ENCODE measurements at places on chromosomes 7 and 10. TPM values are rescaled to one million over a fixed set of nuclear protein-coding genes. Genes with fewer than 3 reads are reported as not detected.
A peak's percentile ranks its signal among the peaks of the same experiment; 100 is the strongest.

The PPP1R3A gene
- 41.0 TPM for polyA plus RNA-seq

The SFMBT2 gene
- polyA plus RNA-seq = 7.0 TPM

The CRPPA gene
- 4.4 TPM for polyA plus RNA-seq

The OGDHL gene
- 0.45 TPM for polyA plus RNA-seq

The PRKAR2B gene
- polyA plus RNA-seq = 8.0 TPM

The ATG9B gene
- 1.4 TPM for polyA plus RNA-seq

The KIAA1217 gene
- 44.9 TPM for polyA plus RNA-seq

The EIF5AL1 gene
- polyA plus RNA-seq = 2.9 TPM

The EPHB4 gene
- 38.5 TPM for polyA plus RNA-seq

The LRRC61 gene
- polyA plus RNA-seq = 4.8 TPM

The FBXO24 gene
- polyA plus RNA-seq = 0.74 TPM

The ACTR3C gene
- polyA plus RNA-seq = 3.2 TPM

The MRC1 gene
- 14.1 TPM for polyA plus RNA-seq

The OR6V1 gene
- polyA plus RNA-seq = not detected

The CYP3A5 gene
- 0.67 TPM for polyA plus RNA-seq

DNA sequence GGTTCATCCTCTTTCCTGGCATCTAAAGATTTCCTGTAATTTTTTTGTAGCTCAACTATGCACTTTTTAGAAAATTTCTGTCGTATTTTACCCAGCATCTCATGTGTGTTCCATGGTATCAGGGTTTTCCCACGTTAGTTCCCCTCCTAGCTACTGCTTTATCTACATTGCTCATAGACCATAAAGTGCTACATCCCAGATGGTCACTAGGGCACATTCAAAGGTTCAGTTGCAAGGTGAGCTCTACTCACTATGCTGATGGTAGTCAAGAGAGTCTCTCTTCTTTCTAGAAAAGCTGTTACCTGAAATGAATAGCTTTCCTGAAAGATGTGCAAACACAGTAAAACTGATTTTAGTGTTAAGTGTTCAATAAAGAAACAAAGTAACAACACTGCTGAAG, 33.5 kb downstream of the RELN start:
- DNase-seq = no peak

- peak; percentile 44 for DNase-seq
Observed at GRCh38 chr7:134619627-134620331, 26.9 kb upstream of the BPGM start.

DNA sequence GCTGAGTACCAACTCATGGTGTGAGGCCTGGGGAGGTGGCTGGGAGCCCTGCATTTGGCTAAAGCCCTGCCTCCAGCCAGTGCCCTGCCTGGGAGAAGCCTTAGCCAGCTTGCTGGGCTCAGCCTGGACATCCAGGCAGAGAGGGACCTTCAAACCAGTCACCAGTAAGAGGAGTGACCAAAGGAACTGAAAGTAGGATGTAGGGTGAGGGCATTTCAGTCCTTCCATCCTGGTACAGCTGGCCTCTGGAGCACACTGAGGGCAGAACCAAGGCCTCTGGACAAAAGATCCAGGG, 124.8 kb downstream of the ADCY1 start:
- no peak for DNase-seq

DNA sequence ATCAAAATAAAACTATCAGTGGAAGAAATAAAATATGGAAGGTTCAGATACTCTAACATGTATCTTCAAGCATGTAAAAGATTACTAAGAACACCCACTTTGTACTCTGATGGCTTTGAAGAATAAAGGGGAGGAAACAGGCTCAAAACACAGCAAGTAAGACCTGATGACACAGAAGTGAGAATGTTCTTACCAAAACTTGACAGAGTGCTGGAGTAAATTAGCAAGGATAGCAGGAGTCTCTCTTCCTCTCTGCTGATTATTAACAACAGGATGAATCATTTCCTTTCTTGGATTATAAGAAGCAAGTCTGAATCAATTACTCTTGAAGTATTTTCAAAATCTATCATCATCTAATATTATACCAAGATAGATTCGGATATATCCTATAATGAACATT, 47.5 kb downstream of the GLI3 start:
- no peak for DNase-seq

DNA sequence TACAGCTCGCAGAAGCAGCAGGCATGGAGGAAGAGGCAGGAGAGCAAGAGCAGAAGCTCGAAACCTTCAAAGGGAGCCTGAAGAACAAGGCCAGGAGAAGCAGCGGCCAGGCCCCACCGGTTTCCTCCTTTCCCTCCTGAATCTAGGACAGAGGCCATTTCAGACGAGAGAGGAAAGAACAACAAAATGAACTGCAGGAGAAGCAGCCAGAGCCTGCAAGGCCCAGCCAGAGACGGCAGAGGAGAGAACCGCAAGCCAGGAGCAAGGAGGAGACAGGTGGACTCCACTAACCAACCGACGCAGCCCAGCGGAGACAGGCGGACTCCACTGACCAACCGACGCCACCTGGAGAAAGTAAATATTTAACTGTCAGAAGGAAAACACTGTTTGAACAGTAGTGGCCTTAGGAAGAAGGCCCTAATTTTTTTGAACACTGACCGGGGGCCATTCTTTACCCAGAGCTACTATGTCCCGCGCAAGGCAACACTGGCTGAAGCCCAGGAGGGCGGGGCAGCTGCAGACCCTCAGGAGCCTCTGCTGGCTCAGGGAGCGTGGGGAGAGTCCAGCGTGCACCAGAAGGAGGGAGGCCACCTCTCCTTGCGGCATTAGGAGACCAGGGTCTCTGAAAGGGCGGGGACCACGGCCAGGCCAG, 559.2 kb downstream of the PTPRN2 start:
- DNase-seq = no peak

GRCh38 chr7:35253710-35254495, at the start of gene TBX20:
Gene TBX20 (minus strand): TSS chr7:35254100. CDS start chr7:35253620, 480 bp downstream.
- peak; percentile 32 for DNase-seq

DNA sequence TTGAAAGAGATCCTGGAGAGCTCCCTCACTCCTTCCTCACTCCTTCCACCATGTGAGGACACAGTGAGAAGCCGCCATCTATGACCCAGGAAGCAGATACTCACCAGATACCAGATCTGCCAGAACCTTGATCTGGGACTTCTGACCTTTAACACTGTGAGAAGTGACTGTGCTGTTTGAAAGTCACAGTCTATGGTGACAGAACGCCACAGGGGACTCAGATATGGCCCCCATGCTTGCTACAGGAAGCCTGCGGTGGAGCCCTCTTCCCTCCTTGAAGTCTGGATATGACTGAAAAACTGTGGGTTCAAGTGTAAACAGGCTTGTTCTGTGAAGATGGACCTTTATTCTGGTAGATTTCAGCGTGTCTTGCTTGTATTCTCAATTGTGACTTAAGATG, 297.8 kb downstream of the KLF6 start:
- no peak for DNase-seq

DNA sequence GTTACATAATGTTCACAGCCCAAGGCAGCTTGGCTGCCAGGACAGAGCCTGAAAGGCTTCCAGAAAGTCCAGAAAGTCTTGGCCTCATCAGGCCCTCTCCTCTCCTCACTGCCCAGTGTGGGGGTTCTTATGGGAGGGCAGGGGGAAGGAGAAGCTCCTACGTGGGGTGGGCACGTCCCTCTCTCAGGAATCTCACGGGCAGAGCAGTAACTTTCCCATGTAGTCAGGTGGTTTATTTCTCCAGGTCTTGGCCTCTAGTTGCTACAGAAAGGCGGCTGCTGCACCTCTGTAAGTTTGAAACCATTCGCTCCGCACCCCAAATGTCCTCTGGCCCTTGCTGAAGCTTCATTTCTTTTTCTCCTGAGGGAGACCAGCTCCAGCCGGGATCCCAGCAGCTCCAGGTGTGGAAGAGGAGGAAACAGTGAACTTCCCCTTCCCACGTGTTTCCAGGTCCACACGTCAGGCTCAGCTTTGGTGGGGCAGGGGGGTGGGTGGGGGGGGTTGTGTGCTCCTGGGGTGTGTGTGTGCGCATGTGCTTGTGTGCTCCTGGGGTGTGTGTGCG, 320.3 kb downstream of the WDR37 start:
- DNase-seq = no peak

DNA sequence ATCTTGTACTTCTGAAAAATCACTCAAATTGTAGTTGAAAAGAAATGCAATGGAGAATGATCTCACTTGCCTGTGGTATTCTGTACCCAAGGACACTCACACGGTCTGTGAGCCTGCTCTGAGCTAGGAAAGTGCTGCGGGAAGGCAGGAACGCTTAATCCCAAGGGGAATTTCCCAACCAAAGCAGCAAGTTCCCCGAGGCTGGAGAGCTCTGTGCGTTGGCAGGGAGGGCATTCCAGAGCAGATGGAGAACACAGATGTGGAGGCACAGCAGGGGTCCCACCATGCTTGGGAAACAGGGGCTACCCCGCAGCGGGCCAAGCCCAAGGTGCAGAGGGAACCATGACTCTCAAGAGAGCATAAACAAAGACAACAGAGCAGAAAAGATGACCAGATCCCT, 13.6 kb downstream of the SVIL start:
- DNase-seq = no peak

- no peak for DNase-seq
Observed at GRCh38 chr7:28488061-28488791, 75.9 kb downstream of the CREB5 start.

DNA sequence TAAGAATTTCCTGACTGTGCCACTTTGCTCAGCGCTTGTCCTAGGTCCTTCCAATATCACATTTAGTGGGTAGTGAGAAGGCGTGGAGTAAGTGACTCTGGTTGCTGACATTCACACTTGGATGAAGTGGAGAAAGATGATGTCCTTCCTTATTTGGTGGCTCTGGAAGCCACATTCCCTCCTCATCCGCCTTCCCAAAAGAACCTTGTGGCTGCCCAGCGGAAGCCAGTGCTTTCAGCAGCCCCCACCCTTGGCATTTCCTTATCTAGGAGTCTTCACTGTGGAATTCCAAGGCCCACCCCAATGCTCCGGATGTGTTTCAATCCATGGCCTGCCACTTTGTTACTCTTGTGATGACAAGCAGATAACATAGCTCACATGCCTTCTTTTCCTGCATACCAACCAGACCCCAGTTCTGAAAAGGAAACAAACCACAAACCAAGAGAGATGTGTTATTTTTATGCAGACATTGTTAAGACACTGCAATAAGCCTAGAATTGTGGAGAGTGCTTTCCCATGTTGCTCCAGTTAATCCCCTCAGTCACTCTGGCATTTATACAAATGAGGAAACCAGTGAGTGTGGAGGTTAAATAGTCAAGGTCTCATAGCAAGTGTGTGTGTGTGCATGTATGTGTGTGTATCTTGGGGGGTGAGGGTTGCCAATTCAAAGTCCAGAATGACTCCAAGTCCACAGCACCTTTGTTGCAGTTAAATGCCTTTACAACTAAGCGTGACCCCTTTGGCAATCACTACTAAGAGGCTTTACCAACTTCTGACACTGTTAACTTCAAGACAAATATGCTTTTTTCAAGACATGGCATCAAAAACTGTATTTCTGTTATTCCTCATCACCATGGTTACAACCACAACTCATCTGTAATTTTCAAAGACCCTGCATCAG, 10.3 kb upstream of the ANKRD1 start:
- peak; percentile 96 for DNase-seq

GRCh38 chr7:66167773-66168387, 37.3 kb upstream of the TPST1 start:
- no peak for DNase-seq

- DNase-seq = no peak
Observed at GRCh38 chr10:72344932-72345331, 9.8 kb downstream of the DNAJB12 start.

- peak; percentile 84 for DNase-seq
Observed at GRCh38 chr10:79178614-79179163, 109.9 kb downstream of the ZMIZ1 start.

- DNase-seq = peak; percentile 91
Observed at GRCh38 chr7:150778738-150779301, 21.3 kb downstream of the TMEM176B start.

GRCh38 chr7:36312064-36312914, 77.4 kb upstream of the ANLN start:
- no peak for DNase-seq

- peak; percentile 66 for DNase-seq
Observed at GRCh38 chr7:2478399-2478785, 2.2 kb upstream of the GRIFIN start.

DNA sequence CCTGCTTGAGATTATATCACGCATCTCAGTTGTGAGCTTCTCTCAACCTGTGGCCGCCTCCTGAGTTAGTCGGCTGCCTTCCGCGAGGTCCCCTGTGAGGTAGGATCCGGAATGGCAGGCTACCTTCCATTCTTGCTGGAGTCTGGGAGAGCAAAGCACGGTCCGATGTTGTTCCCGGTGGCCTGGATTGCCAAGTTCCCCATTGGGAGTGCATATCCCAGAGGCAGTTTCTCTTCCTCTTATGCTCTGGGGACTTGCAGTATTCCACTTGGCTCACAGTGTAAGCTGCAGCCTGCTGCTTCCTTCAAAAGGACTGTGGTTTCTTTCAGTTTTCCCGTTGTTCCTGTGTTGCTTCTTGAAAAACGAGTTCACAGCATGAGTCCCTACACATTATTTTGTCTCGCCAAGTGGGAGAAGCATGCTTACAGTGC, 225.4 kb upstream of the ZWINT start:
- no peak for DNase-seq

GRCh38 chr7:44117801-44118429, 5.4 kb downstream of the POLD2 start:
- no peak for DNase-seq

GRCh38 chr7:152136686-152137085, 111.2 kb downstream of the GALNT11 start:
- no peak for DNase-seq

GRCh38 chr7:135508883-135509588, 866 bp downstream of the CNOT4 start:
- DNase-seq = peak; percentile 38

- DNase-seq = no peak
Observed at GRCh38 chr10:23818484-23818883, 379.6 kb downstream of the OTUD1 start.

DNA sequence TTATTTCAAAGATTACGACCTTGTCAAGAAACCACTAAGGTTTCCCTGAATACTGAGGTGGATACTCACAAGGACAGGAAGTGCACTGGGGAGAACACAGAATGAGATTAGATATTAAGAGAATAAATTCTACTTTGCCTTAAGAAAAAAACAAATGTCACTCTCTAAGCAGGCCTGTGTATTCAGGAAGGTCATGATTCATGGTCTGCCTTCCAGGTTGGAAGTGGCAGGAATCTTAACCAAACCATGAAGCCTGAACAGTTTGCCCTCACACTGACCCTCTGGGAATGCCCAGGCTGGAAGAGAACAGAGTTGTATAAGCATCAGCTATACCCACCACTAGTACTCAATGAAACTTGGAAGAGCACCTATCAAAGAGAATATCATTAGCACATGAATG, 227.6 kb downstream of the DGKI start:
- no peak for DNase-seq

DNA sequence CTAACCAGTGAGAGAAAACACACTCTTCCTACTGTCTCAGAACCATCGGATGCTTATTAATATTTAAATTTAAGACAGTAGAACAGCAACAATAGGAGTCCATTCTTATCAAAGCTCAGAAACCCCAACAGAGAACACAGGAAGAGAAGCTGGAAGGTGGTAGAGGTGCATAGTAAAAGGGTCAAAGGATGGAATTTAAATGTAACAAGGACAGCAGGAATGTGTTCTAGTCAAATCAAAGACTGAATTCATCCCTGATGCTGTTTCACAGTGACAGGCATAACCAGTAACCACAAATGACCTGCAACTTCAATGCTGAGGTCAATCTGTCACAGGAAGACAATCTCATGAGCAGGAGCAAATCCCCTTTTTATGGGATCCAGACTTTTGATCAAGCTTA, 1259.7 kb downstream of the XPNPEP1 start:
- no peak for DNase-seq

- peak; percentile 73 for DNase-seq
Observed at GRCh38 chr7:105655500-105656380, 74.4 kb upstream of the EFCAB10 start.

GRCh38 chr10:4820804-4821401, 5.1 kb upstream of the AKR1E2 start:
- DNase-seq = no peak

- DNase-seq = no peak
Observed at GRCh38 chr10:47347303-47347675, 874 bp upstream of the RBP3 start.
